ACHN (cell line): ENCODE measurements at places on chromosomes 16 and 17.

DNA sequence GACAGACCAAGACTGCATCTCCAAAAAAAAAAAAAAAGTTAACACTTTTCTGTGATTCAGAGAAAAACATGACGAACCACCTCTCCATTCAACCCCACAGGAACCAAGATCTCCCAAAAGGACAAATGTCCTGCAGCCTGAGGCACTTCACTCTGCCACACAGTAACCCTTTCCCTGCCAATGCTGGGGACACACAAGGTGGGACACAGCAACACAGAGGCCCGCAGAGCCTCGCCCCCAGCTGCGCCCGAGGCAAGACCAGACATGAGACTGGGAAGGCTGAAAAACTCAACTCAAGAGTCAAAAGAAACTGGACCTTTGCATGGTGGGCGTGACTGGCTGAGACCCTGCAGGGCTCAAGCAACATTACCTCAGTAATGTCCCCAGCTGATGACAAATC is 34.0 kb downstream of the FANCA start:
- DNase-seq: no peak

GRCh38 chr16:58495521-58496331 is 4.2 kb upstream of the NDRG4 start:
- no peak for DNase-seq

- DNase-seq: peak; percentile 99
Measured at GRCh38 chr17:2396568-2397246, 4.2 kb downstream of the MNT start.

GRCh38 chr17:70606086-70606485 is 436.8 kb downstream of the KCNJ2 start:
- DNase-seq: no peak

DNA sequence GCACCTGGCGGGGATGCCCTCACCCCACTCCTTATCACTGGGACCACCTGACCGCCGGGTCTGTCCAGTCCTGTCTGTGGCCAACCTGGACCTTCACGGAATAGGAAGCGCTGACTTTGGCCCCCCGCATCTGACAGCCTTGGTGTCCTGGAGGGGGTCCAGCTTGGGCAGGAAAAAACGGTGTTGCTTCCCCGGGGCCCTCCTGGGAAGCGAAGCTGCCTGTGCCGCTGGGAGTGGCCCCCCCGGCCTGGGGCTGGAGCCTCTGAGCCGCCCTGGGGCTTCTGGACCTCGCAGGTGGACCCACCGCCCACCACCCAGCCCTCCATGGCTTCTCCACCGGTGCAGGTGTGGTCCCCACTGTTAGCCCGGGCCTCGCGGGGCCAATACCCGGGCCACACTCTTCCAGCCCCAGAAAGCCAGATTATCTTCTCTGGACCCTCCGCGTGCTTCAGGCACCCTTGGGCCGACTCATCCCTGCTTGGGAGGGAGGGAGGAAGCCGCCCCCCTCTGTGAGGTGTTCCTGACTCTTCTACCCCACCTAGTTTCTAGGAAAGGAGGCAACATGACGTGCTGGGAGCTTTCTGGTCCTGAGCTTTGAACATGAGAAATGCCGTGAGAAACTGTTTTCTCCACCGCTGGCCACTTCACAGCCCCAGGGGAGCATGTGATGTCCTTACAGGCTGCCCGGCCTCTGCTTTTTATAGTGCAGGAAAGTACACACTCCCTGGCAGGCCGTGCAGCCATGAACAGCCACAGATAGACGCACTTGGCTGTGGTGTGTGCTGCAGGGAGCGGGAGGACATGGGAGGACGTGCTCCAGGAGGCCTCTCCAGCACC is 1.1 kb downstream of the C1QTNF1 start:
- no peak for DNase-seq

DNA sequence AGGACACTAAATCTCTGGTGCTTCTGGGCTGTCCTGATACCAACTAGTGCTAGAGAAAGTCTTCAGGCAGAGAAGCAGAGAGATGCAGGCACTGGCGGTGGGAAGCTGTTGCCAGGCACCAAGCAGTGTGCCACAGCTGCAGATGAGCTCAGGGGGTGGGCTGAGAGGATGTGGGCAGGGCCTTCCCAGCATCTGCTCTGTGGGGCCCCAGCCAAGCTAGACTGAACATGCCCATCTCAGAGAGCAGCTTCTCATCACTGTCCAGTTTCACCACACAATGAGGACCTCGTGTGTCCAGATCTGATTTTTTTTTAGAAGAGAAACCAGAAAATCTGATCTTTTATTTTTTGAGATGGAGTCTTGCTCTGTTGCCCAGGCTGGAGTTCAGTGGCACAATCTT is 17.1 kb downstream of the PSKH1 start:
- no peak for DNase-seq

DNA sequence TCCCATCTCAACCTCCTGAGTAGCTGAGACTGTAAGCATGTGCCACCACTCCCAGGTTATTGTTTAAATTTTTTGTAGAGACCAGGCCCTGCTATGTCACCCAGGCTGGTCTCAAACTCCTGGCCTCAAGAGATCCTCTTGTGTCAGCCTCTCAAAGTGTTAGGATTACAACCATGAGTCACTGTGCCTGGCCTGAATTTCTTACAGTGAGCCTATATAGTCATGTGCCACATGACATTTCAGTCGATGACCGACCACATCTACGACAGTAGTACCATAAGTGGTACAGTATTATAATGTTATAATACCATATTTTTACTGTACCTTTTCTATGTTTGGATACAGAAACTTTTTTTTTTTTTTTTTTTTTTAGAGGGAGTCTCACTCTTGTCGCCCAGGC is 195.3 kb downstream of the STX8 start:
- DNase-seq: no peak

DNA sequence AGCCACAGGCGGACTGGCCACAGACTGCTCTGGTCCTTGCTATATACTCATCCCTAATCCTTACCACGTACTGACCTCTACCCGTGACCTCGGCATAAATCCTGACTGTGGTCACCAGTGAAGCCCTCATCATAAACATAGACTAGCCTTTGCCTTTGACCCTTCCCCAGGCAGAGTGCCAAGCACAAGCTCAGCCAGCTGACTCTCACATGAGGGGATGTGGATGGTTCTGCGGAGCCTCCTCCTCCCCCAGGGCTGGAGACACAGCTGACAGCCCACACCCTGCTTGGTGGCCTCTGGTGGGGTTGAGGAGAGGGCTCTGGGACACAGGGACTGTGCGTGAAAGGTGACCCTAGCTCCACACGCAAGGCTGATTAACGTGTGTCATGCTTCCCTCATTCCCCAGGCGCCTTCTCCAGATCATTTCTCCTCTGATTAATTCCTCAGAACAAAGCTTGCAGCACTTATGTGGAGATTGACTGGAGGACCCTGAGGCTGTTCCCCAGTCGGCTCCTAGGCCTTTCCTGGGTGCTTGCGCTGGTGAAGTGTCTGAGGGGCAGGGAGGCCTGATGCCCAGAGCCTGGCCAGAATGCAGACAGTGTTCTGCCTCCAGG is 241.5 kb upstream of the NLRP1 start:
- no peak for DNase-seq

DNA sequence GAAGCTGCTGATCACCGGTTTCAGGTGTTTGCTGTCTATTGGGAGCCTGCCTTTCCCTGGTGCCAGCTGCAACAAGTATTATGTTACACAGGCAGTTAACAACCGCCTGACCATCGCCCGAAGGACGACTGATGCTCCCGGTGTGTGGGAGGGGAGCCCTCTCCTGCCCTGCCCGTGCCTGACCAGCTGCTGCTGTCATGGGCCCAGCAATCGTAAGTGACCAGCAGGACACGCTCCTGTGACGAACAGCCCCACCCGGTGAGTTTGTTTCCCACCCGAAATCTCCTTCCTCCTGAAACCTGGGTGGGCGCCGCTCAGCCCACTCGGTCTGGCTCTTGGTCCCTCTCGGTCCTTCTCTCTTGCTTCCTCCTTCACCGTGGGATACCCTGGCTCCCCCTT is 17.9 kb upstream of the UBE2I start:
- DNase-seq: no peak

- DNase-seq: no peak
Measured at GRCh38 chr17:79295307-79295706, 220.7 kb downstream of the ENGASE start.

GRCh38 chr16:89904606-89905510 is 13.8 kb upstream of the MC1R start:
- no peak for DNase-seq

GRCh38 chr17:38592487-38592886 is 13.3 kb downstream of the SRCIN1 start:
- DNase-seq: no peak

DNA sequence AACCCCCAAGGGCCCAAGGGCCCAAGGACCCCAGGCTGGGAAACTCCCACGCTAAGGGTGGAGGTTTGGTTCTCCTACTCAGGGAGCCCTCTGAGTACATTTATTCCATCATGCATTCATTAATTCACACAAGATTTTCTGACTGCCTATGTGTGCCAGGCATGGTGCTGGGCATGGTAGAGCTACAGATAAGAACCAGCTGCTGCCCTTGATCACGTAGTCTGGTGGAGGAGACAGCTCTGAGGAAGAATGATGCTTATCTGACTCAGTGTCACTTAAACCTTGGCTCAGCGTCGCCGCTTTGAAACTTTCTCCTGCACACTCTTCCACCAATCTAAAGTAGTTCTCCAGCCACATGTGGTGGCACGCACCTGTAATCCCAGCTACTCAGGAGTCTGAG is 3.6 kb upstream of the ARL4D start:
- DNase-seq: no peak

DNA sequence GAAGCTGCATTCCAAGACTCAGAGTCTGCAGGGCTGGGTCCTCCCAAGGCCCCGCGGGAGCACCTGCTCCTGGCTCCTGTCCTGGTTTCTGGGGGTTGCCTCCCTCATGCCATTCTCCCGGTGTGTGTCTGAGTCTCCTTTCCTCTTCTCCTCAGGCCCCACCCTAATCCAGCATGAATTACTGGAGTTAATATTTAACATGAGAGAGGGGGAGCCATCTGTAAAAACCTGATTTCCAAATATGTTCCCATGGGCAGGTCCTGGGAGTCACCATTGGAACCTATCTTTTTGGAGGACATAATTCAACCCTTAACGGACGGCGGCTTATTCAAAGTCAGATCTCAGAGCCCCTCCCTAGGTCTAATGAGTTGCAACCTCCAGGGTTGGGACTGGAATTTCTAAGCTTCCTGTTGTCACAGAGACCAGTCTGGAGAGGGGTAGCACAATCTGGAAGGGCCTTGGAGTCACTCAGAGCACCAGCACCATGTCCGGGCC is 5.4 kb downstream of the C17orf99 start:
- peak; percentile 97 for DNase-seq

- DNase-seq: no peak
Measured at GRCh38 chr17:4766201-4766600, 5.5 kb upstream of the TM4SF5 start.

DNA sequence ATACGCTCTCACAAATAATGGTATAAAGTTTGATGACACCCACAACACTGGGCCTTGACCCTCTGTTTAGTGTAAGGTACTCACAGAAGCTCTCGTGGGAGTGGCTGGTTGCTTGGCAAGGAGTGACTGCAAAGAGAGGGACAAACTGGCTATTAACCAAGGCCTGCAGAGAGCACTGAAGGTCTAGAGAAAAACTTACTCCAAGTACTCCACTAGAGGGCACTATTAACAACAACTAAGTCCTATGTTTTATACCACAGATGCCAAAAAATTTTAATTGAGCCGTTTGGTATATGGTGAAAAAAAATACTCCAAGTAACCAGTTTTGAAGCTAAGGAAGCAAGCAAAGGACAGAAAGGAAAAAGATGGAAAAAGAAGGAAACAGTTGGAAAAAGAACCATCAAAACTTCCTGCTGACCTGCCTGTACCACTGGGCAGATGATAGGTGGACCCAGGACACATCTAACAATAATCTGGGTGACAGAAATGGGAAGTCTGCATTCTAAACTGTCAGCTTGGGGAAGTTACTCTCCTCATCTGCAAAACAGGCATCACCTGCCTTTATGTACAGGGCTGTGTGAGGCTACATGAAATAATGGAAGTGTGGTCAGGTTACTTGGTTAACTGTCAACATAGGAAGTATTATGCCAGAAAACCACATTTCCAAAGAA is 23.2 kb downstream of the DYNC1LI2 start:
- DNase-seq: peak; percentile 76

GRCh38 chr16:82814059-82814458 is 187.3 kb downstream of the CDH13 start:
- no peak for DNase-seq

DNA sequence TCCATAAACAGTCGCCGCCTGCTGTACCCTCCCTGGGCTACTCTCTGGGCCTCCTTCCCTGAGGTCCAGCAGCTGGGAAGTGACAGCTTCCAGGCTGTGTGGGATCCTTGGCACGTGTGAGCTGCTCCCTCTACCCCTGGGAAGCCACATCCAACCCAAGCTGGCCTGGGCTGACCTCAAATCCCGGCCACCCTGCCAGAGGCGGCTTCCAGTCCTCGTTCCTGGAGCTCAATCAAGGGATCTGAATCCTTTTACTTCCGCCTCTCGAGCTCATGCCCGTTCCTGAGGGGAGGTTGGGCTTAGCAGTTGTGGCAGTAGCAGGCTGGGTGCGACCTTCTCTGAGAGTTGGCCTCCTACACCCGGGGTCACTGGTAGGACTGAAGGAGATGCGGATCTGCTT is 82.5 kb downstream of the NETO2 start:
- no peak for DNase-seq

DNA sequence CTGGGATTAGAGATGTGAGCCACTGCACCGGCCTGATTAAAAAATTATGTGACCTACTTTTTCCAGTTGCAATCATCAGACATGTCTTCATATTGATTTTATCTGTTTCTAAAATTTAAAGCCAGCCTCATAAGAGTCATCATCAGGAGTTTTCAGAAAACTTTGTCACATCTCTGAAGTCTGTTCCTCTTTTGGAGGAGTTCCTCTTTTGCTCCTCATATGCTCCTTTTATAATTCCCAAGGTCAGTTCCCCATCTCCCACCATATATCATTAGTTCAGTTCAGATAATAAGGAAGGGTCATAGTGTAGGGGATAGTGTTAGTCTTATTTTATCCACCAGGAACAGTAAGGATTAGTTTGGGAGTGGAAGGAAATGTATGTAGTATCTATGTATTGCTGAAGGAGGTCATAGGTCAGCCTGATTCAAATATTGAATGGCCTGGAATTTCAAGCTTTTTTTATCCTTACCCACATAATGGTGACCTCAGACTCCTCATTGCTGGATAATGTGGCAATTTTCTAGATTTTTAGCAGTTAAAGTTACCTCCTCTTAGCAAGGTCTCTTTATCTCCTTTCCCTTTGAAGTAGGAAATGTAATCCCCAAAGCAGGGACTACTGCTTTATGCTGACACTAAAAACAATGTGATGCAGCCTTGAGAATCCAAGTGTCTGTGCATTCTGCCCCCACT is 13.8 kb upstream of the DUSP14 start:
- DNase-seq: no peak

GRCh38 chr16:86117235-86117634 is 218.3 kb downstream of the IRF8 start:
- no peak for DNase-seq

GRCh38 chr16:78677181-78677731 is 577.8 kb downstream of the WWOX start:
- DNase-seq: no peak

DNA sequence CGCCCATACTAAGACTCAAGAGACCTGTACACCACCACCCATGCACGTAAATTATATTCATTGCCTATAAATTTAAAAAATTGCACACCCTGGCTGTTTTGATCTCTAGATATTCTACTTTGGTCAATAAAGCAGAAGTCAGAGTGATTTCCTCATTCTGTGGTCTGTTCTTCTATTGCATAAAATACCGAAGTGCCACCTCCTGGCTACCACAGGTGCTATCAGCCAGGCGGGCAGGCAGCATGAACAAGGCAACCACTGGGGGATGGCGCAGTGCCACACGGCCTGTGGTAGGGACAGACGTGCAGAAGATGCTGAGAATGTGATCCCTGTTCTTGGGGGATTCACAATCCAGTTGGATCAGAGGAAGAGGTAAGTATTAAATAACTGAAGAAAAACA is 122.3 kb downstream of the CDK5R1 start:
- DNase-seq: peak; percentile 63
